ENCODE measurements at places on chromosomes 16 and 17. TPM values are rescaled to one million over a fixed set of nuclear protein-coding genes. Genes with fewer than 3 reads are reported as not detected.

Gene CD300A
- not detected for total RNA-seq

Gene ITGB3
- not detected for total RNA-seq

Gene ACSM3
- total RNA-seq, result 1.6 TPM

Gene FSCN2
- total RNA-seq, result 0.46 TPM

Gene CTCF
- 55.9 TPM for total RNA-seq

Gene MYLK3
- total RNA-seq, result 0.10 TPM

Gene FZD2
- 1.7 TPM for total RNA-seq

Gene C16orf96
- total RNA-seq, result not detected

Measured in NCI-H460 (cell line).